ENCODE measurements at places on chromosomes 5 and 9.

DNA sequence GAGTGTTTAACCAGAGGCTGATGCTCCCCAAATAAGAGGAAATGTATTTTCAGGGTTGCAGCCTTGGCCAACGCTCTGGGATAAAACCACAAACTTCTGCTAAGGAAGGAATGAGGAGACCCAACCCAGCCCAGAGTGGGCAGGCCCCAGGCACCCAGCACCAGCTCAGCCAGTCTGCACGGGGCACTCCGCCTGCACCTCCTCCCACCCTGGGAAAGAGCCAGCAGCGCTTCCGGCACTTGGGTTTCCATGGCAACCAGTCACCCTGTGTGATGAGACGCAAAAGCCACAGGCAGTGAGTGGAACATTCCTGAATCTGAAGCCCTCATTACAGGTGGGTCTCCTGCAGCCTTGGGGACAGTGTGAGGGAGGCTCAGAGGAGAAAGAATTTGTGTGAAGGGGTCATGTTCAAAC is 85.2 kb upstream of the ZBTB43 start:
- no peak for DNase-seq

- no peak for DNase-seq
These were observed 77.4 kb downstream of the SAXO1 start for GRCh38 chr9:18955626-18956025.

- no peak for DNase-seq
These were observed 10.1 kb downstream of the ARSB start for GRCh38 chr5:78975035-78975434.

- no peak for DNase-seq
These were observed 1.1 kb downstream of the PCDHB6 start for GRCh38 chr5:141150993-141151325.

DNA sequence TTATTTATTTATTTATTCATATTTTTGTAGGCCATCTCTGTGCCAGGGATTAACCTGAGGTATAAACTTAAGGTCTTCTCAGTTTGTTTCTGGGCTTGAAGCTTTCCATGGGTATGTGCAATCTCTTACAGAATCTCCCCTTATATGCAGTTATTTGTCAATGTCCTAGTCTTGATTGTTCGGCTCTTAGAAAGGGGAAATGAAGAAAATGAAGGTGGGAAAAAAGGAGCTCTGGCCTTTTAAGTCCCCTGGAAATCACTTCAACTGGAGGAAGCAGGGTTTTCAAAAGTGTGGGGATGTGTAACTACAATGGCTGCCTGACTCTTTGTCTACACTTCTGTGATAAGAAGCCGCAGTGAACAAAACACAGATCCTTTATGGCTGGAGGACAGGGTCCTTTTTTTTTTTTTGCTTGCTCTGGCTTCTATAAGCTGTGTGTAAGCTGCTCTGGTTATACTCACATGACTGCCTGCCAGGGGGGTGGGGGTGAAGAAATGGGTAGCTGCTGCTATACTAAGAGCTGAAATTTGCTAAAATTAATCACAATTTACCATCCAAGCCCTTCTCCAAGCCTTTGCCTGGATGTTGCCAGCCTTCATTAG is 33.7 kb downstream of the CENPP start:
- no peak for DNase-seq

DNA sequence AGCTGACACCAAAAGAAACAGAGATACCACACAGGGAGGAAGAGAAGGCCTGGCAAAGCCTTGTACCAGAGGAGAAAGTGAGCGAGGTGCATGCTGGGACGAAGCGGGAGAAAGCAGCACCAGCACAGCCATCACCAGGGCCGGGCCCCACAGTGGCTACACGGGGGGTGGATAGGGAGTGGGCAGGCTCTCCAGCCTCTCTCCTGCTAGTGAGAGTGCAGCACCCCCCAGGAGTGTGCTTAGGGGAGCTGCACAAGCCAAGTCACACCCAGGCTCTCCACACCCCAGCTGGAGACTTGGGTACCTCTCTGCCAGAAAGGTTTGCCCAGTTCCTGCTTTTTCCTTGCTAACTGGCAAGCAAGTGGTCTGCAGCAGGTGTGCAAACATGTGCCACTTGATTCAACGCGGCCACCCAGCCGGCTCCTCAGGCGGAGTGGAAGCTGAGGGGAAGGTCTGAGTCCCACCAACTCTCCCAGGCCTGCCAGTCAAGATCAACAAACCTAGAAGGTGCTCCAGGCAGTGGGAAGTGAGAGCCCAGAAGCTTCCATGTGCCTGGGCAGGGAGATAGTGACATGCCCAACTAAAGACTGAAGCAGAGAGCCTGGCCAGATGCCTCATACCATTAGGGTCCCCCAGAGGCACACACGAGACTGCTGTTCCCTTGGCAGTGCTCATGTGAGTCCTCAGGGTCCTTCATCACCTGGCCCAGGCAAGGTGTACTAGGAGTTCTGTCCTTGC is 39.9 kb downstream of the BICD2 start:
- DNase-seq: no peak

GRCh38 chr5:180027459-180028089 is 44.0 kb downstream of the RNF130 start:
- no peak for DNase-seq

DNA sequence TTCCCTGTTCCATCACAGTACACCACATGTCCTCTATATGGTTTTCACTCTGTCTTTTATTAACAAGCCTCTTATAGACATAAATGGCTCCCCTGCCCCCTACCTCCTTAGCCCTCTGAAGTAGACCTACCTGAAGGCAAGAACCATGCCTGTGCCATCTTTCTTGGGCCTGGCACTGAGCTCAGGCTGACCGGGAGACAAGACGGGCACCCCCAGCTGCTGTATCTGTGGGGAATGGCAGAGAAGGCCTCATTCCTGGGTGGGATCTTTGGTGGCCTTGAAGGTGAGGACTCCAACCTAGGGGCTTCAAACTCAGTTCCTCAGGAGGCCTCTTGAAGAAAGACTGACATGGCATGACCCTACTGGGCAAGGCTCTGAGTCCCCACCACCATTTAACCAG is 109.9 kb downstream of the GABBR2 start:
- no peak for DNase-seq

DNA sequence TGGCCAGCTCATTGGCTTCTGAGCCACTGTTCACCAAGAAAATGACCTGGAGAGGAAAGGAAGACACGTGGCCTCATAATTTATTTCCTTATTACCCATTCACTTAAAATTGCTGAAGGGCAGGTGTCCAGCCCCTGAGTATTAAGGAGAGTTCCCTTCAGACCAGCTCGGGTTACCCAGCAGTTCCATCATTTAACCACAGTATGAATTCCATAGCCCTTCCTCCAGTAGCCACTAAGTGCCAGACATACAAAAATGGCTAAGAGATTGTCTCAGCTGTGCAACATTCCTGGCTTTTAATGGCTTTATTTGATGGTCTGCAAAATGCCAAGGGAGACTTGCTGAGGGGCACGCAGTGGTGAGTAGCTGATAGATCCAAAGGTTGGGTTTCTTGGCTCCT is 12.5 kb downstream of the AGXT2 start:
- DNase-seq: no peak

DNA sequence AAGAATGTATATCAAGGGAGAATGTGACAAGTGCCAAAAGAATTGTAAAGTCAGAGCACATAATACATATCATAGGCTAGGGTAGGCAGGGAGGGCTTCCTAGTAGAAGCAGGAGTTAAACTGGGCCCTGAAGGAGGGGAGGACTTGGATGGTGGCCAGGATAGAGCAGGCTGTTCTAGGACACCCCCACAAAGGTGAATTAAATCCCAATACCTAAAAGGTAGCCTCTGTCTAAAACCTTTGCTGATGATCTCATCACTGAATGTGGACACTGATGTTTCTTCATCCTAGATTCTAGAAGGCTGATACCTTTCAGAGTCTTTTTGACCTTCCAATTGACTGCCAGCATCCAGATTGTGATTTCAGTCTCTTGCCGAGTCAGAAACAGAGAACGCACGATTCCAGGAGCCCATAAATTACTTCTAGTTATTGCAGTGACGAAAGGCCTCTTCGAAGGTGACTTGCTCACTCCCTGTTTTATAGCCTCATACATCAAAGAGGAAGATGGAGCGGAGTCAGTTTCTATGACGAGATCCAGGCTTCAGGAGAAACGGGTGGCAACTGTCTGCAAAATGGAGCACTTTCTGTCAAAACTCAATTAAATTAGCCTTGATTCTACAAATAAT is 43.2 kb downstream of the KIF4B start:
- DNase-seq: no peak
